ENCODE measurements at places on chromosomes 1 and 21.

DNA sequence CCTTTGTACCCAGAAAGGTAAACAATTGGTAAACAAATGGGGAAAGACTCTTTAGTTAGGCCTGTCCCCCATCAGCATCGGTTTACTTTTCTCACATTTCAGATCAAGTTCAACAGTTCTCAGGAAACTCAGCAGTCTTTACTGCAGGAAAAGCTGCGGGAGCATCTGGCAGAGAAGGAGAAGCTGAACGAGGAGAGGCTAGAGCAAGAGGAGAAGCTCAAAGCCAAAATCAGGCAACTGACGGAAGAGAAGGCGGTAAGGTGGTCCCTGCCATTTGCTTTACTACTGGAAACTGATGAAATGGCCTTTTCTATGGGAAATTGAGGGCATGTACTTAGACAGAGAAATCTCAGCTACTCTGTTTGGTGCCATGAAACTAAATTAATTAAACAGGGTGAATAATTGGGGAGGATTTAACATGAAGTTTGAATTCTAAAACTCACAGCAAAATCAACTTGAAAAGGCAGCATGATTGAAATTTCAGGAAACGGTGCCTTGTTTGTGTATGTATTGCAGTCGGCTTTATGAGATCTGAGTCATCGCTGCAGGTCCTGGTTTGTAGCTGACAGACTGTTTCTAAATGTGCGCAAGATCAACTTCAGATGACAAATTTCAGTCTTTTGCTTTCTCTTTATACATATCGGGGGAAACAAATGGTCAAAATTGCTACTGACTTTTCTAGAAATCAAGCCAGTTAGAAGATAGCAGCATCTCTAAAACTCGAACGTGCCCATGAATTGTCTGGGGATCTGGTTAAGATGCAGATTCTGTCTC is 67.9 kb upstream of the EFHD2 start:
- H3K27me3 ChIP-seq = no peaks in the 10 kb centered on the region
- DNase-seq = no peak
- H3K4me3 ChIP-seq = no peak overlapping the region
- no peaks in the 10 kb centered on the region for H3K36me3 ChIP-seq
- H3K4me1 ChIP-seq = no peaks in the 10 kb centered on the region
- no peak overlapping the region for H3K27ac ChIP-seq

DNA sequence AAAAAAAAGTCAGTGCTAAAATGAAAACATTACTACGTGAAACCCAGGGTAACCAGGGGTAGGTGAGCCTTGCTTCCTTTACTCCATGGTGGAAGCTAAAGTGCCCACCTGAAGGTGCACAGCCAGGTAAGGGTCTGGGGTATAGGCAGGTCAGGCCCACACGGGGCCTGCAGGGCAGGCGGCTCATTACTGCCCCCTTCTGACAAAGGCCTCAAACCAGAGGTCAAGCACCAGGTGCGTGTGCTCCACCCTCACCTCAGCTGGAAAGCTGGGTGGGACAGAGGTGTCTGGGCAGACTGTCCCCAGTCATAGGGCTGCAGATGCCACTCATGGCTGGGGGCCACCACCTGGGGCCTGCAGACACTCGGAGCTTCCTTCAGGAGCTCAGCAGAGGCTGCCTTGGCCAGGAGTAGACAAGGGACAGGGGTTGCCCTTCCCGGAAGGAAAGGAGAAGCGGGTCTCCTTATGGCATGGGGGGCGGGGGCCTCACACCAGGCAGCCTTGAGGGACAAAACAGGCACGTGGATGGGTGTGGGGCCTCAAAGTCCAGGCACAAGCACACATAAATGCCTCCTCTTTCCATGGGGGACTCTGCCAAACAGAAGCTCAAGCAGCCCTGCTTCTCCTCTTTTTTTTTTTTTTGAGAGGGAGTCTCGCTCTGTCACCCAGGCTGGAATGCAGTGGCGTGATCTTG is 36.2 kb downstream of the ACOT7 start:
- H3K4me3 ChIP-seq = no peak overlapping the region
- no peaks in the 10 kb centered on the region for H3K27me3 ChIP-seq
- peaks cover 7% of the 10 kb centered on the region for H3K4me1 ChIP-seq
- H3K36me3 ChIP-seq = no peaks in the 10 kb centered on the region
- DNase-seq = peak; percentile 57

DNA sequence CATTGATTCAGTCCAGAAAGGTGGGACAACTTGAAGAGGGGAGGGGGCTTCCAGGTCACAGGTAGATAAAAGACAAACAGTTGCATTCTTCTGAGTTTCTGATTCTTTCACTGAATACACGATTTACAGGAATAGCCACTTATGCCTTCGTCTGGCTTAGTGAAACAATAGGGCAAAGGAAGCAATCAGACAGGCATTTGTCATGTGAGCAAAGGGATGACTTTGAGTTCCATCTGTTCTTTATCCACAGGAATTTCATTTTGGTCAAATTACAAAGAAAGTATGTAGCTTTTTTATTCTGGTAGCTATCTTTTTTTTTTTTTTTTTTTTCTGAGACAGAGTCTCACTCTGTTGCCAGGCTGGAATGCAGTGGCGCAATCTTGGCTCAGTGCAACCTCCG is 202.5 kb downstream of the TTLL7 start:
- H3K4me1 ChIP-seq = no peaks in the 10 kb centered on the region
- no peaks in the 10 kb centered on the region for H3K27me3 ChIP-seq
- no peaks in the 10 kb centered on the region for H3K36me3 ChIP-seq
- DNase-seq = no peak

DNA sequence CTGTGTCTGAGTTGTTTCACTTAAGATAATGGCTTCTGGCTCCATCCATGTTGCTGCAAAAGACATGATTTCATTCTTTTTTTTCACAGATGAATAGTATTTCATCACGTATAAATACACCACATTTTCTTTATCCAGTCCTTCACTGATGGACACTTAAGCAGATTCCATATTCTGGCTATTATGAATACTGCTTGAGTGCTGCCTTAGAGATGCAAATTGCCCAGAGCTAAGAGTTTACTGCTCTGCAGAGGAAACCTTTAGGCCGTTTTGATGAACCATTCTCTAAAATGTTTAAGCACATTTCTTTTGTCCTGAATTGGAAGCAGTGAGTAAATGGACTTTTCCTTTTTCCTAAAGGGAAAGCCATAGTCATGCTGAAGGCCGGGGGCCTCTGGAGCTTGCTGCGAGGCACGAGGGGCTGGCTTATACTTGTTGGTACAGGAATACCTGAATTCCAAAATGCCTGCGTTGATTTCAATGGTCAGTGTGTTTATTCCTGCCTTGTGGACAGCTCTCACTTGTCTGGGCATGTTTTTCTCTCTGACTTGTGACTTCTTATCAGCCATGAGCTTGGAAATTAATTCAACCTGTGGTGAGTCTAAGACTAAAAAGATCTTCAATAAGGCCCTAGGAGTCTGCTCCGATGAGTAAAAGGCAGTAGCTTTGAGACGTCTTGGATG is 201.0 kb upstream of the MAP1LC3C start:
- no peak overlapping the region for H3K4me3 ChIP-seq
- no peaks in the 10 kb centered on the region for H3K36me3 ChIP-seq
- H3K27me3 ChIP-seq = no peaks in the 10 kb centered on the region

GRCh38 chr1:186082235-186082937 is 292.7 kb downstream of the TPR start:
- no peaks in the 10 kb centered on the region for H3K4me1 ChIP-seq
- H3K36me3 ChIP-seq = no peaks in the 10 kb centered on the region
- DNase-seq = no peak
- no peak overlapping the region for H3K27ac ChIP-seq

DNA sequence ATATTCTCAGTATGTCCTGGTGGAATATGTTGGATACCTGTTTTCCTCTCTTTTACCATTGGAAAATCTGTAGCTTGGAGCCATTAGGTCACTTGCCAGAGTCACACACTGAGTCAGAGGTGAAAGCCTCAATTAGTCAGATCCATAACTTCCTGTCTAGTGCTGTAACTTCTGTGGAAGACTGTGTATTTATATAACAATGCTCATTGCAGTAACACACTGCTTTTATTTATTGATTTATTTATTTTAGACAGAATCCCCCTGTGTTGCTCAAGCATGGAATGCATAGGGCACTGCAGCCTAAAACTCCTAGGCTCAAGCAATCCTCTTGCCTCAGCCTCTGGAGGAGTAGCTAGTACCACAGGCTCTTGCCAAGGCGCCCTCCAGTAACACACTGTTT is 1.3 kb upstream of the DOCK7 start:
- H3K27me3 ChIP-seq = no peaks in the 10 kb centered on the region
- no peak for DNase-seq
- no peaks in the 10 kb centered on the region for H3K36me3 ChIP-seq
- H3K4me1 ChIP-seq = no peaks in the 10 kb centered on the region
- no peak overlapping the region for H3K27ac ChIP-seq
- no peak overlapping the region for H3K4me3 ChIP-seq

DNA sequence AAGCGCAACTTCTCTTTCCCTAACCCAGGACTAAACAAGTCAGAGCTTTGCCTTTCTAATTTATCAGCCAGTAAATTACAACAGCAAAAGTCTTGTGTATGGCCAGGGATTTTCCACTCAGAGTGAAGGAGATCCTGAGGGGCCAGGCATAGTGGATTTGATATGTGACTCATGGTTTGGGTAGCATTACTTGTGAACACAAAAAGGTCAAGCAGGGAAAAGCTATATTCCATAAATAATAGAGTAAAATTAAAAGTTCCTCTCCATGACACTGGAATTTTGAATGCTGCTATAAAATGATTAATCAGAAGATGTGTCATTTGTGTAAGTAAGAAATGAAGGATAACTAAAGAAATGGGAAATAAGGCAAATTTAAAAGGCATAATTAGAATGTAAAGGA is 284.8 kb downstream of the HLX start:
- H3K27ac ChIP-seq = no peak overlapping the region
- DNase-seq = no peak
- no peak overlapping the region for H3K4me3 ChIP-seq
- no peaks in the 10 kb centered on the region for H3K27me3 ChIP-seq
- H3K36me3 ChIP-seq = no peaks in the 10 kb centered on the region
